ENCODE measurements at places on chromosomes 2 and 18.

GRCh38 chr2:88874063-88874657 lies 182.7 kb downstream of the RPIA start:
- no peaks in the 10 kb centered on the region for H3K27me3 ChIP-seq
- DNase-seq = peak; percentile 6
- H3K27ac ChIP-seq = no peak overlapping the region

GRCh38 chr2:183284606-183285005 lies 160.4 kb downstream of the NUP35 start:
- no peaks in the 10 kb centered on the region for H3K4me1 ChIP-seq
- no peaks in the 10 kb centered on the region for H3K36me3 ChIP-seq
- DNase-seq = no peak
- H3K27ac ChIP-seq = no peak overlapping the region

DNA sequence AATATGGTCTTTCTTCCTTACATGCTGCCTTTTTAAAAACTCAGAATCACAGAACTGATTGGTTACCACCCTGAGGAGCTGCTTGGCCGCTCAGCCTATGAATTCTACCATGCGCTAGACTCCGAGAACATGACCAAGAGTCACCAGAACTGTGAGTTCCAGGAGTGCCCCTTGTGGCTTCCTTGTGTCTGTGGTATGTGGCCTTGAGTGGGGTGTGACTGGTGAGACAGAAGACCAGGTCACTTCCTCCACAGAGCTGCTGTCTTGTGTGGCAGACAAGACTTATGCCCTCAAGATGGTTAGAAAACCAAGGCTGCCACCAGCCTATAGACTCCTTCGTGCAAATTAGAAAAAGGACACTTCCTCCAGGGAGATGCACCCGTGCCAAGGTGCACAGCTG lies 72.6 kb downstream of the EPAS1 start:
- peaks cover 8% of the 10 kb centered on the region for H3K27me3 ChIP-seq
- no peaks in the 10 kb centered on the region for H3K36me3 ChIP-seq
- H3K4me1 ChIP-seq = peaks cover 45% of the 10 kb centered on the region
- no peak overlapping the region for H3K27ac ChIP-seq

DNA sequence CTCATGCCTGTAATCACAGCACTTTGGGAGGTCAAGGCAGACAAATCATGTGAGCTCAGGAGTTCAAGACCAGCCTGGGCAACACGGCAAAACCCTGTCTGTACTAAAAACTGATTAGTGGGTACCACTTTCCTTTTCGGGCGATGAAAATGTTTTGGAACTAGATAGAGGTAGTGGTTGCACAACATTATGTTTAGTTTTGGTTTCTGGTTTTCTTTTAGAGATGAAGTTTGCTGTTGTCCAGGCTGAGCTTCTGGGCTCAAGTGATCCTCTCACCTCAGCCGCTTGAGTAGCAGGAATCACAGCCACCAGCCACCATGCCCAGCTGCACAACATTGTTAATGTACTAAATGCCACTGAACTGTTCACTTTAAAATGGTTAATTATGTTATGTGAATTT lies 27.6 kb downstream of the AAK1 start:
- peaks cover 23% of the 10 kb centered on the region for H3K36me3 ChIP-seq
- H3K27ac ChIP-seq = no peak overlapping the region
- H3K27me3 ChIP-seq = no peaks in the 10 kb centered on the region
- no peak for DNase-seq

GRCh38 chr18:47999801-48000248 lies 69.4 kb upstream of the SMAD2 start:
- no peak overlapping the region for H3K27ac ChIP-seq
- H3K27me3 ChIP-seq = no peaks in the 10 kb centered on the region
- H3K4me1 ChIP-seq = peaks cover 29% of the 10 kb centered on the region
- DNase-seq = no peak

GRCh38 chr2:58545300-58546280 lies 304.5 kb upstream of the FANCL start:
- no peak overlapping the region for H3K27ac ChIP-seq
- H3K4me3 ChIP-seq = no peak overlapping the region
- H3K4me1 ChIP-seq = peaks cover 10% of the 10 kb centered on the region
- H3K27me3 ChIP-seq = peaks cover 4% of the 10 kb centered on the region
- H3K36me3 ChIP-seq = no peaks in the 10 kb centered on the region
- DNase-seq = no peak

DNA sequence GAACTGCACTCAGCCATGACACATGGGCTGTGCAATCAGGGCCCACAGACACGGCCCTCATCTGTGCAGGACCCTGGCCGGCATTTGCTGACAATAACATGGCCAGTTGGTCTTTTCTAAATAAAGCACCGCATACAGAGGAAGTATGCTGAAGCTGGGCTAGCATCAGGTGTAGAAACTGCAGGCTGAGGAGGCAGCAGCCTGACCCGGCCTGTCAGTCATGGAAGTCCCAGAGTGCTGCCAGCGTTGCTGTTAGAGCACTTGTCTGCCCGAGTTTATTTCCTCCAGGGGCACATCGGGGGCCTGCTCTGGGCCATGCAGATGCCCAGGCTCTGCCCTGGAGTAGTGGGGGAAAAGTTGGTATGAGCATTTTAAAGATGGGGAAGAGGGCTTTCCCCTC lies 4.1 kb upstream of the PTPN18 start:
- peak overlapping the region; percentile 60 for H3K27ac ChIP-seq
- no peak overlapping the region for H3K4me3 ChIP-seq
- DNase-seq = no peak
- H3K36me3 ChIP-seq = peaks cover 30% of the 10 kb centered on the region
